ENCODE measurements at places on chromosomes 3 and 15.

DNA sequence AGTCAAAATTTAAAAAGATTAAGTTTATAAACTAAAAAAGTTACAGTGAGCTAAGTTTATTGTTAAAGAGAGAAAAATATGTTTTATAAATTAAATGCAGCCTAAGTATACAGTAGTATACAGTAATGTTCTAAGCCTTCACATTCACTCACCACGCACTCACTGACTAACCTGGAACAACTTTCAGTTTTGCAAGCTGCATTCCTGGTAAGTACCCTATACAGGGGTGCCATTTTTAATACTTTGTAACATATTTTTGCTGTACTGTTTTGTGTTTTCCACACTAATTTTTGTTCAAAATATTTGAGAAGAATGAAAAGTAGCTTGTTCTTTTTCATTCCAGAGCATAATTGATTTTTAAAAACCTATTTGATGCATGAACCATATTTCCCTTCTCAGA lies 524.9 kb downstream of the RBMS3 start:
- no peak for DNase-seq

- no peak for DNase-seq
Measured at GRCh38 chr3:36918050-36918449, 26.8 kb downstream of the TRANK1 start.

DNA sequence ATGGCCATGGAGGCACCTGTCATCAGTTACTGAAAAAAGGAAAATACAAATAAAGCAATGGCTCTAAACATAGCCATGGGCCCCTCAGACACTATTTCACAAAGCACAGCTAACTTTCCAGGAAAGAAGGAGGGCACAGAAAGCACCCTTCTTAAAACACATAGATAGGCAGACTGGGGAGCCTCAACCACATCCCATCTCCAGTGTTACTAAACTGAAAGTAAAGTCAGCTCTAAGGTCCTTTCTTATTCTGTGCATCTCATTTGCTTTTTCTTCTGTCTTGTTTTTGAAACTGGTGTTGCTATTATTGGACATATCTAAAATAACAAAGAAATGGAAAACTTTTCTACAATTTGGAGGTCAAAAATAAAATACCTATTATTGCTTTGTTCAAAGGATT lies 48.2 kb upstream of the STAC start:
- DNase-seq, result no peak

DNA sequence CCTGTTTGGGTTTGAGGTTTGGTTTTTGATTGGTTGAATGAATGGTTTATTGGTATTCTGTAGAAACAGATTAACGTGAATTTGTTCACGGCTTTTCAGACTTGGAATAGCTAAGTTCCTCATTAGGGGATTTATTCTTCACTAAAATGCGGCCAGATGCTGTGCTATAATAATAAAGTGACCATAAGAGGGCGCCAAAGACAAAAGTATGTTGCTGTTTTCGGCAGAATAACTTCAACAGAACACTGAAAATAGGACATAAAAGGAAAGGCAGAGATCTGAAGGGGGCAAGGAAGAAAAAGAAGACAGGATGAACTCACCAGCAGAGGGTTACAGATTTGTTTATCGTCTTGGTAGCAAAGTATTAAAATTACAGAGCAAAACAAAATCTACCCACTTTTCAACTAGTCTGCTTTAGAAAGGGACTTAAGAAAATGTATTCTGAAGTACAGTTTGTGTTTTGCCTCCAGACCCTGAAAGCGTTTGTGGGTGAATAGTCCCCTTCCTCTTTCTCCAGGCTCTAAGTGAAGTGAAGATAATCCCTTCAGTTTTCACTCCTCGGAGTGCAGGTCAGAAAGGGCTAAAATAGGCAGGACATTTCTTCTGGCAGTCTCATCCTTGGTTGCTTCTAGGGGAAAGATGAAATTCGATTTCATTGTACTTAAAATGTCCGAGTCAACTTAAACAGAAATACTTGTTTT lies 147.6 kb downstream of the IL20RB start:
- no peak for DNase-seq

DNA sequence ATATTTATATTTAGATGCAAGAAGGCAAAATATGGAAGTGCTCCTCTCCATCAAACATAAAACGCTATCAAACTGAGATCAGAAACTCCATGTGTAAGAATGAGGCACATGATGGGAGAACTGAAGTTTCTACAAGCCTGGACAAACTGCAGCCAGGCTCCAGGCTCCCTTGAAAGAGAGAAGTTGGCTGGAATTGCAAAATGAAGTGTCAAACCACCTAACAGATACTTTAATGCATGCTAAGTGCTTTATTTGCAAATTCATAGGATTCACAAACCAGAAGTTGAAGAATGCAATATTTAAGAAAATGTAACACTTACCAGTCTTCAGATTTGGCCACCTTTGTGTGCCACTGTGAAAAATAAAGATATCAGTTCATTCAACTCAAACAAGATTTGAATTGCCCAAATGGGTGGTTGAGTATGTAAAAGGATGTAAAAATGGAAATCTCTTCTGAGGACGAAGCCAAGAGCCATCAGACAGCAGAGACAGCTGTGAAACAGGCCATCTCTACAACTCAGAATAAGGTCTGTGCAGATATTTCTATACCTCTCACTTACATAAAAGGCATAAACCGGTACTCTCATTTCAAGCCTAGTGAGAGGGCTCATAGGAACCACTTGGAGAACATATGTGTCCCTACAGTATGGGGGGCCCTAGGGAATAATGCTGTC lies 87.0 kb downstream of the DPPA2 start:
- DNase-seq, result no peak

DNA sequence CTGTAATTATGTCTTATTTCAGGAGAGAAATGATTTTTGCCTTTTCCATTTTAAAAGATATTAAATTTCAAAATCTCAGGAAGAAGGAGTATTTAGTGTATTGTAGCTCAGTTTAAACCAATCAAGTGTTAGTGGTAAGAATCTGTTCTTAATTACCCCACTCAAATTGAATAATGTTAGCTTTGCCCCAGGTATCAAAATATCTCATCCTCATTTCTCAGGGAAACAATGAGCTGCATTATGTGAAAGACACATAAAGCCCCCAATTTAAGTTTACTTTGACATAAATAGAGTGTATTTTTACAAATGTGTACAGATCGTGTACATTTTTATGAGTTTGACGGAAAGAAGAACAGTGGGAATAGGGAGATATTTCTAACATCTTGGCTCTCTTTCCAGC lies 317.4 kb upstream of the RARB start:
- DNase-seq, result no peak

DNA sequence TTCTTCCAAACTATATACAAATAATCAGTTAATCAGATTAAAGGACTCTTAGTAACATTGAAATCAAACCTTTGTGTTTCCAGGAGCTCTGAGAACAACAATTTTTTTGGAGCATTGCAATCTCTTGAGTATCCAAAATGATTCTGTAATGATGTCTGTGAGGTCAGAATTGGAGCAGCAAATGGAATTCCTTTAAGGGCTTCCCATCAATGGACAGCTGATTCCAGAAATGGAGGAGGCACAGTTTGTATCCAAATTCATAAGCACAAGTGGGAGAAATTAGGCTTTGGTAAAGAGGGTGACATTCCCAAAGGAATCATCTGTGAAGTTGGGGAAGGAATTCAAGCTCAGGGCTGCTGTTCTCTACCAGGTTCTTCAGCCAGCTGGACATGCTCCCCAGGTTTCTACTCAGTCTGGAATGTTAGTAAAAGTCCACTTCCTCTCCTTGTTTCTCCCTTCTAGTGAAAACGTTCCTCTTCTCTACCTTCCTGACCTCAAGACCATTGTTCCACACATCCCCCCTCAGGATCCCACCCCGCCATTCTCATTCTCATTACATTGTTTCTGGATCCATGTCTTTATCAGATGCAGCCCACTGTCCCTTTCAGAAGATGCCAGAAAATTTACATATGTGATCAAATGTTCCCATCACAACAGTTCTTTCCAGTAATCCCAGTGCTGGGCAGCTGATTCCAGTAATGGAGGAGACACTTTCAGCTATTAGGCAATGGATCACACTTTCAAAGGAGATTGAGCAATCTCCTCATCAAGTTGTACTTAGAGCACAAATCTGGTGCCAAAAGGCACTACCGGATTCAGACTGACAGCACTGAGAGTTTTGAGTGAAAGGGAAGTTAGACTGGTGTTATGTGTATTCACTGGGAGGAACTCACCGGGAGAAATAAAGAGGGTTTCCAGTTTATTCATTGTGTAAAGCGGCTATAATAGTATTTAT lies 391.3 kb upstream of the TPRG1 start:
- peak; percentile 55 for DNase-seq

DNA sequence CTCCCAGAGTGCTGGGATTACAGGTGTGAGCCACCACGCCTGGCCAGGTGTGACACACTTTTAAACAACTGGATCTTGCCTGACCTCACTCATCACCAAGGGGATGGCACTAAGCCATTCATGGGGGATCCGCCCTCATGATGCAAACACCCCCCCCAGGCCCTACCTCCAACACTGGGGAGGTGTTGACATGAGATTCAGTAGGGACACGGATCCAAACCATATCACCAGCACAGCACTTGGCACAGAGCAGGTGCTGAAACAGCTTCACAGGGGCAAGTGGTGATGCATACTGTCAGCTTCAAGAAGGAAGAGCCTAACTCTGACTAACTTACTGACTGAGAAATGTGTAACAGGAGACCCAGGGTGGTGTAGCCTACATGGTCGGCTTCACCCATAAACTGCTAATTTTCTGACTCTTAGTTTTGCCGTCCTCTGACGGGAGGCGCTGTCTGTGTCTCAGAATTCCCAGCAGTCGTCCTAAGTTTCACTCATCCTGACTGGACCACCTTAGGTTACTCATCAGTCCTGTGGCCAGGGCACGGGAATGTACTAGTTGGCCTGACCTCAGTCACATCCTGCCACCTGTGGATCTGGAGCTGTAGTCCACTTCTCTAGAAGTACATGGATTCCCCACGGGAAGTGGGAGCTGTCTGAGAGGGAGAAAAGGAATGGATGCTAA lies 81.9 kb upstream of the PLXNA1 start:
- DNase-seq, result no peak

GRCh38 chr3:107367353-107367752 lies 9.9 kb upstream of the CCDC54 start:
- DNase-seq, result no peak

GRCh38 chr15:32675466-32675865 lies 34.0 kb downstream of the SCG5 start:
- DNase-seq, result no peak

GRCh38 chr15:57158589-57158988 lies 217.7 kb upstream of the CGNL1 start:
- DNase-seq, result no peak

GRCh38 chr3:126352476-126353454 lies 4.4 kb downstream of the KLF15 start:
- DNase-seq, result peak; percentile 92

- no peak for DNase-seq
Measured at GRCh38 chr3:120088622-120089021, 5.6 kb downstream of the GSK3B start.

DNA sequence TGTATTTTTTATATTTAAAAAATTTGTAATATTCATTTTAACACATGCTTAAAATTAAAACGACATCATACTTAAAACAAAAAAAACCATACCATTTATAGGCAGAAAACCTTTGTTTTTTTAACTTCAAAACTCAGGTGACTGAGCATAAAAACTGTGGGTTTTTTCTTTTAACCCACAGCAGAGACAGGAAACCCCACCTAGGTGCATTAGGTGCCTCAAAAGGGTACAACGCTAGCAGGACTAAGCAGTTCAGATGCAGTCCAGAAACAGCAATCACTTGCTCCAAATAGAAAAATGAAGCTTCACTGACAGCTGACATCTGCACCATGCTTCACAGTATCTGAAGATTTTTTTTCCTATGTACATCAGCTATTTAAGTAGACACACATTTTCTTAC lies 52.3 kb downstream of the GLB1 start:
- DNase-seq, result no peak

DNA sequence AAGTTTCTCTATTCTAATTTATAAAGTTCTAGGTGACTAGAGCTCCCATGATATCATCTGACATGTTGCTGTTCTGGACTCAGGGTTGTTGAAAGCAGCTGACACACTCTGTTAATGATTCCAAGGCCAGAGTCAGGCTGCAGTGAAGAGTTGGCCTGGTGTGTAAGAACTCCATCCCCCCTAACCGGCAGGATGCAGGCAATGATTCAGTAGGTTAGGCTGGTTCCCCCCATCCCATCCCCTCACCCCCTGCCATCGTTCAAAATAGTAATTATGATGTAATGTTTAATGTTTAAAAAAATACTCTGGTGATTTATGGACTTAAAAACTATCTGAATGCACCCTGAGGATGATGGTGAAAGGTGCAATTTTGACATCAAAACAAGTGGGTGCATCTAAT lies 4.6 kb upstream of the TRIM71 start:
- no peak for DNase-seq

- no peak for DNase-seq
Measured at GRCh38 chr3:197364410-197365071, 66.1 kb upstream of the DLG1 start.

GRCh38 chr15:49758456-49758855 lies 137.6 kb downstream of the DTWD1 start:
- no peak for DNase-seq

DNA sequence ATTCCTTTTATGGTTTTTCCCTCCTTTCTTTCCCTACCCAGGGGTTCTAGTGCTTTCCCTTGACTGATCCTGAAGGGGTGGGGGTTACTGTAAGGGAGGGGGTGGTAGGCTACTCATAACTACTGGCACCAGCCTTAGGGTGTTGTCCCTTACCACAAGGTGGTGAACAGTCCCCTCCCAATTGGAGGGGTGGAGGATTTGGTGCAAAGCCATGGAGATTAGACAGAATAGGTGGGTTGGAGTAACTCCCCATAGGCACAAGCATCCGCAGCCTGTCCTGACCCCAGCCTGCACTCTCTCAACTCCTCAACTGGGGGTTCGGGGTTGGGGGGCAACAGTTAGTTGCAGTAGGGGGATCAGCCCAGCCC lies 2.6 kb upstream of the HYAL2 start:
- DNase-seq, result no peak

- no peak for DNase-seq
Measured at GRCh38 chr15:91946075-91946474, 92.6 kb downstream of the SLCO3A1 start.

GRCh38 chr15:92376109-92376508 lies 17.6 kb upstream of the ST8SIA2 start:
- DNase-seq, result no peak

- peak; percentile 41 for DNase-seq
Measured at GRCh38 chr3:134376385-134376765, 2.1 kb upstream of the AMOTL2 start.

- DNase-seq, result no peak
Measured at GRCh38 chr3:28343144-28343543, 5.4 kb upstream of the ZCWPW2 start.

DNA sequence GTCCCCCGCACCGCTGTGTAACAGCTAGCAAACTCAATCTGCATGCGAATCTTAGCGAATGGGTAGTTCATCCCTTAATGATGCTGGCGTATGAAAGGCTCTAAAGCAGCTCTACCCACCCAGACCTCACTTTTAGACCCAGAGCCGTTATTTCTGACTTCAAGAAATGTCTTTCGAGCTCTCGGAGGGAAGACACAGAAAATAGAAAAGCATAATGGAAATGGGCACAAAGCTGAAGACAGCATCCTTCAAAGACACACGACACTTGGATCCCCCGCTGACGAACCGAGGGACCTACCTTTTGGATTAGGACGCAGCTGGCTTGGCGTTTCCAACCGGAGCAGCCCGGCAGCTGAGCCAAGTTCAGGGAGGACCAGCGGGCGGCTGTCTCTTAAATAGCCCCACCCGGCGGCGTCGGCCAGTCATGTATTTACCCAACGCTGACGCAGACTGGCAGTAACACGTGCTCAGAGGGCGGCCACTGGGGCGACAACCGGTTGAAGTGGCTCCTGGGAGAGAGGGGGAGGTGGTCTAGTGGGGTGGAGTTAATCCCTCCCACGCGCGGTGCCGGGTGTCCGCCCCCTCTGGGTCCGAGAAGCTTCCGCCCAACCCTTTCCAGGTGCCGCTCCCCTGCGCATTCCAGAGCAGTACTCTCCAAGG lies 1.5 kb downstream of the CCK start:
- no peak for DNase-seq
